ENCODE measurements at places on chromosomes 2 and 18.

GRCh38 chr2:159131267-159131913 lies 155.1 kb downstream of the WDSUB1 start:
- DNase-seq = no peak

- DNase-seq = no peak
These were observed 258.8 kb downstream of the PLCL1 start for GRCh38 chr2:198063242-198063641.

DNA sequence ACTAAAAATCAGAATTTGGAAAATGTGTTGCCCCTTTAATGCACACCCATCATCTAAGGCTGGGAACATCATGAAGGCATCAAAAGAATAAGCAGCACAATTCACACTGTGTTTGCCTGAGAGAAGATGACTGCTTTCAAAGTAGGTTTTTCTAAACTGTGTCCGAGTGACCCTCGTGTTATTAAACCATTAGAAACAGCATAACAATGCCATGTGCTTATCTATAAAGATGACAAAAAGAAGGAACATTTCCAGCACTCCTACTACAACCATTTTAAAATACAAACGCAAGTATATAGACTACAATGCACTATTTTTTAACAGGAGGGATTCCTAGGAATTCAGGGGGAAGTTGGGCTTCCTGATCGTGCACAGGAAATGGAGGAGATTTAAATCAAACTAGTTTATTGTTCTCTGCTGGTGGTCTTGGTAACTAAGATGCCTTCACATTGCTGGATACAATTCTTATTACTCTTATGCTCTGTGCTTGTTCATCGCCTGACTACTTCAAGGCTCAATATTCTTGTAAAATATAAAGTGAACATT lies 305.9 kb upstream of the CCDC68 start:
- no peak for DNase-seq

DNA sequence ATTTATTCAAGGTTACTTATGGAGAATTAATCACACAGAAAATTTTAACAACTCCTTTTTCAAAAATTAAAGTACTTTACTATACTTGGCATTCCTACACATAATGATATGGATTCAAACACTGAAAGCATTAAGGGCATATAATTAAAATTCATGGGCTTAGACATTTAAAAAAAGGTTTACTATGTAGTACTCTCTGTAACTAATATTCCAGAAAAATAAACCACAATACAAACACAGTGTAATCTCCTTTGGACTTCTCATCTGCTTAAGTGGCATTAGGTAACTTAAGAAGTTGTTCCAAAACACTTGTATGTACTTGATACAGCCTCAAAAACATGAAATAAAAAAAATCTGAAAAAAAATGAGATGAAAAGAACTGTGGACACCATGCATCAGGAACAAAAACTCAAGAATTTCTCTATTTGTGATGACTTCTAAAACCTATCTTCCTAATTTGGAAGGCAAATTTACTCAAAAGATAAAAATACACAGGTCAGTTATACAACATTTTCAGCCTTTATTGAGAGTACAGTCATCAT lies 21.0 kb downstream of the C1D start:
- DNase-seq = no peak

DNA sequence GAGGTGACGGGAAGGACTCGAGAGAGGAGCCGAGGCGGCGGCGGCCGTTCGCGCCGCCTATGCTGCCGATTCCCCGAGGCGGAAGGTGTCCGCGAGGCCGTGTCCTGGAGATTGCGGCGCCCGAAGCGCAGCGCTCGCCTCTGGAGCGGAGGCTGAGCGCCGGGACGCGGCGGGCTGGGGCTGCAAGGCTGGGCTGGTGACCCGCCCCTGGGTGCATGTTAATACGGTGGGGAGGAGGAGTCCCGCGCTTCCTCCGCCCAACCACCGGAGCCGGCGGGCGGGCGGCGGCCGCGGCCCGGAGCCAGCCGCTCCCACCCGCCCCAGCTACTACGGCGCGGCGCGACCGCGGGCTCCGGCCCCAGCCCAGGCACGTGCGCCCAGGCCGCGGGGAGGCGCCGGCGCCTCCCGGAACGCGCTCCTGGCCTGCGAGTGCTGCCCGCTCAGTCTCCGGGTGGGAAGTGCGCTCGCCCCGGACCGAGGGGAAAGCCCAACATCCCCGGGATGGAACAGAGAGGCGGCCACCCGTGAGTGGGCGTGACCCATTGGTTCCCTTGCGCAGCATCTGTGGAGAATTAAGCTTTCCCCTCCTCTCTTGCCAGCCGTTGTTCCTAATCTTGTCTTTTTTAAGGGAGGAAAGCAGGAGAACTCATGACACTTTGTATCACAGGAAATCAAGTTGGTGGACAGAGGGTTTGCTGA lies at the start of gene DLGAP1:
DLGAP1 (minus strand) TSS at position 195 of the 699 bp plus-strand sequence.
- no peak for DNase-seq

GRCh38 chr2:166104773-166105172 lies 23.0 kb downstream of the SCN1A start:
- DNase-seq = no peak
